NCI-H1436 treated with DMSO at 0.1 percent for 48 hours (cell line): ENCODE measurements at places on chromosomes 2 and 18.

DNA sequence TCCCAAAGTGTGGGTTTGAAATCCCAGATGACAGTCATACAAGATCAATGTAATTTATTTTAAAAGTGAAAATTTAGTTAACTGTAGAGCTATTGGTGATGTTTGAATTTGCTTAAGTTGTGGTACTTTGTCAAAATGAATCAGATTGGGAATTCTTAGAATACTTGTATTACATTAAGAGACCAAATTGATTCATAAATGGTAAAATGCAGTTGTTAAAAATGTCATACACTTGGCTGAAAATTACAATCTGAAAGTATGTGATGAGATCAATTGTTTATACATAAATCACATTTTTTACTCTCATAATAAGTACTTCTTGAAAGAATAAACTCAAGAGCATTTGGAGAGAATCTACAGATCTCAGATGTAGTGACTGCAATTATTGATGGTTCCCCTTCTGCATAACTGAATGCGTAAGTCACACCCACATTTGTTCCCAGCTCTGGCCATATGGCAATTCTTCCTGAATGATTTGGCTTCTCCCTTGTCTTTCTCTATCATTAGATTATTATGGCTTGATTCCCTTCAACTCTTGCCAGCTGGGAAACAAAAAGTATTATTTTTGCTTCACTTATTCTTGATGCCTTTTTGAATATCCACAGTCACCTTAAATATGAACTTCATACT lies 558.5 kb downstream of the CPS1 start:
- no peak for DNase-seq

GRCh38 chr2:240572141-240573031 lies 4.1 kb downstream of the RNPEPL1 start:
- DNase-seq = no peak

DNA sequence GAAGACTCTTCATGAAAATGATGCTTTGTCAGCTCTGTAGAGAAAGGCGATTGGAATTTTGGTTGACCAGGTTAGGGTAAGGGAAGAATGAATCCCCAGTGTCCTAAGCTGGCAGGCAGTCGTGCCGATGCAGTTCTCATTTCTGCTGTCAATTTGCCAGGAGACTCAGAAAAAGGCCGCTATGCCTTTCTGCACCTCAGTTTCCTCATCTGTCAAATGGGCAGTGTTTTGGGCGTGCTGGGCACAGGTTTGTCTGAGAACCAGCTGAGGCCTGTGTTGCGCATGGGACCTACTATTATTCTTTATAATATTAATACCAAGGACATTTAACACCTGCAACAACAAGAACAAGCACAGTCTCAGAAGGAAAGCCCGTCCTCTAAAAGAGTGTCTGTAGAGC lies 50.3 kb downstream of the HPCAL1 start:
- no peak for DNase-seq

- peak; percentile 47 for DNase-seq
Measured at GRCh38 chr2:67397143-67397986, at the start of gene ETAA1. Gene ETAA1 (plus strand): TSS chr2:67397333. CDS start chr2:67397449, 116 bp downstream.

DNA sequence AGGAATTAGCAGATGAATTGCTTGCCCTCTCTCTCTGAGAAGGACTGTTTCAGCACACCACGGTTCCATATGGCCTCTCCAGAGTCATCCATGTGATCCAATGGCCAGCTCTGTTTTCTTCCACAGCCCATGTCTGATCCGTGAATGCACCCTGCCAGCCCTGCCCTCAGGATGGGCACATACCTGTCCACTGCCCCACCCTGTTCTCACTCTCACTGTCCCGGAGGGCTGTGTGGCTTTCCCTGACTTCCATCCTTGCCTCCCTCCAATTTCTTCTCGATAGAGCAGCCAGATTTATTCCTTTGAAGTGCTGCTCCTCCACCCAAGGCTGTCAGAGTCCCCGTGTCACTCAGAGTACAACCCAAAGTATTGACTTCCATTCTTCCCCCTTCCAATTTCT lies 343.1 kb downstream of the TGIF1 start:
- DNase-seq = no peak

DNA sequence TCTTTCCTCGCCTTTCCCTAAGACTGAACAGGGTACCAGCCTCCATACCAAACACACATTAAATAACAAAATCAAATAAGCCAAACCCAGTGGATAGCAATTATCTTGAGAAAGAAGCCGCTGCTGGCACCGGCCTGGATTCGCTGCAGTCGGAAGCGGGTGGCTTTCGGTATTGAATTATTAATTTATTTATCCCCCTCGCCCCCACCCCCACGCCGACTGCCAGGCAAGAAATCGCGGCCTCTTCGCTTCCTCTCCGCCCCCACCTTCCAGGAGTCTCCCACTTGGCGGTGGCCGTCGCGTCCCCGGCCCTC lies 370 bp upstream of the ZNF804A start:
- DNase-seq = no peak

DNA sequence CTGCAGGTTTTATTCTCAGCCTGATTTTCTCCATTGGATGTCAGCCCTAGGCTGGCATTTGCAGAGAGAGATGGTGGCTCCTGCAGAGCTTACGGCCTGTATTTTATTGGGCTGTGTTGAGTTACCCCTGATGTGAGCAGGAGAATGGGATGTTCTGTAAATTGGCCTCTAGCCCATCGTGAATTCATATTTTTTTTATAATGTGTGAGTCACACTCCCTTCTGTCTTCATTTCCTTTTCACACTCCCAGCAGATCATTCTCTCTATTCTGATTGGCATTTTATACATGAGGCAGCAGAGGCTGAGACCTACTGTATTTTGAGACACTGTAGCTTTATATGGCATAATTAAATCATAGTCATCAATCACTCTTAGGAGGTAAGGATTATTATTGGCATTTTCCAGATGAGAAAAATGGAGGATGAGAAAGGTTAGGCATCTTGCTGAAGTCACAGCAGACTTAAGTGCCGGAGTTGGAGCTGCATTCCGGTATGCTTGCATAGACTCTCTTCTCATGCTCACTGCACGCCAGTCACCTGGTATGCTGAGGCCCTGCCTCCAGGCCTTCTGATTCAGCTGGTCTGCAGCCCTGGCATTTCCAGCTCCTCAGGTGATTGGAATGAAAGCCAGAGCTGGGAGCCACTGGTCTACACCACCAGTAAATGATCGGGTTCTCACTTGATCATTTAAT lies 142.4 kb downstream of the NEDD4L start:
- DNase-seq = no peak

- DNase-seq = no peak
Measured at GRCh38 chr2:109256921-109257320, 127.9 kb downstream of the SH3RF3 start.

DNA sequence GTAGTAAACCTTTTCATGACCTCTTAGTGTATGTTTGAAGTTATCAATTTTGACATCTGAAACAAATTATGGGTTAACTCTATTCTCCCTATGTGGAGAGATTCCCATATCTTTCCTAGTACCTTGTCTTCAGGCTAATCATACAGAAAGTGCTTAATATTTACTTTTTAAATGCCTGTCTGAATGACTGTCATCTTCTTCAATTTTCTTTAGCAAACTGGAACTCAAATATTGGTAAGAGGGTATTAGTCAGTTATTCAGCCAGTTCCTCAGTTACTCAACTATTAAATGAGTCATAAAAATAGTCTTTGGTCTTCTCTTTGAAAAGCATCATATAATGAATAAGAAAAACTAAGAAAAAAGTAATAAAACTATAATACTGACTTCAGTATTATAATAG lies 1038.0 kb upstream of the PIK3C3 start:
- no peak for DNase-seq

DNA sequence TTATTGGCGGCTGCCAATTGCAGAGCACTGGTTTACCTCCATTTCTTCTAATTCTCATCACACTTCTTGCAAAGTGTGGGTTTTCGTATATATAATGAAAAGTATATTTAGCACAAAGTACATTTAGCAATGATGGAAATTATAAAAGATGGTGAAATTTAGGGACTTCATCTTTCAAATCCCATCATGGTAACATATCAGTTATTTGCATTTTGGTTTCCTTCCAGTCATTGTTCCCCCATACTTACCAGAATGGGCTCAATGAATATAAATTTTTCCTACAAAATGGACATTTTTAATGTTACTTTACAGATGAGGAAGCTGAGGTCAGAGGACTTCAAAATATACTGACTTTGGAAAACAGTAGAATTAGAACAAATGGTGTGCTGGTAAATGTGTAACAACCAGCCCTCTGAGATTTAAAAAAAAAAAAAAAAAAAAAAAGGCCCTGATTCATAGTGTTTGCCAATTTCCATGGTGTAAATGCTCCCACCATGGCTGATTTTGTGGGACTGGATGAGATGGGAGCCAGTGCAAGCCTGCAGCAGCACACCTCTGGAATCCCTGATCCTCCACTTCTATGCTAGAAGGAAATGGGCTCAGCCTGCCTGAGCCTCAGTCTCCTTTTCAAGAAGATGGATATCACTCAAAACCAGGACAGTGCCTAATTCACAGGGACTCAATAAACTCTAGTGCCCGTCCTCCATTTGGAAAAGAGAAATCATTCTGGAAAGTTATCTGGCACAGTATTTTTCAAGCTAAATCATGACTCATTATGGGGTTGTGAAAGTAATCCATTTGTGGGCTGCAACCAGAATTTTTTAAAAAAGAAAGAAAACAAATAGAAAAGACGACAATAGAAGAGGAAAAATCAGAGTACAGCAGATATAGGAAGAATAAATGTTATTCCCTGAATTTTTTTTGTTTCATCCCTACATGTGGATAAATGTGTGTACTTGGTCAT lies 34.0 kb downstream of the LBH start:
- no peak for DNase-seq

- no peak for DNase-seq
Measured at GRCh38 chr2:152623775-152624174, 93.5 kb downstream of the PRPF40A start.

GRCh38 chr2:80292474-80292873 lies 12.1 kb downstream of the LRRTM1 start:
- no peak for DNase-seq

DNA sequence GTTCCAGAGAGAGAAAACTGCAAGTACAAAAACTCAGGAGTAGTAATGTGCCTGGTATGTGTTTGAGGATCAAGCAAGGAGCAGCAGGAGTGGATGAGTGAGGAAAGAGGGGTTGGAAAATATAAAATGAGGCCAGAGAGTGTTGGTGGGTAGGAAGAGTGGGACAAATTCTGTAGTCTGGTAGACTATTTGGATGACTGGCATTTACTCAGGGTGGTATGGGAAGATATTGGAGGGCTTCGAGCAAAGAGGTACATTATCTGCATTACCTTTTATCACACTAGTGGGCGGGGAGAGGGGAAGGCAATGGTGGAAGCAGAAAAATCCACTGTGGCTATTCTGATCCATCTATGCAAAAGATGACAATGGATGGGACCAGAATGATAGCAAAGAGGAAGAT lies 381.7 kb upstream of the VWC2L start:
- no peak for DNase-seq

- no peak for DNase-seq
Measured at GRCh38 chr2:187462839-187463238, 14.8 kb upstream of the CALCRL start.

DNA sequence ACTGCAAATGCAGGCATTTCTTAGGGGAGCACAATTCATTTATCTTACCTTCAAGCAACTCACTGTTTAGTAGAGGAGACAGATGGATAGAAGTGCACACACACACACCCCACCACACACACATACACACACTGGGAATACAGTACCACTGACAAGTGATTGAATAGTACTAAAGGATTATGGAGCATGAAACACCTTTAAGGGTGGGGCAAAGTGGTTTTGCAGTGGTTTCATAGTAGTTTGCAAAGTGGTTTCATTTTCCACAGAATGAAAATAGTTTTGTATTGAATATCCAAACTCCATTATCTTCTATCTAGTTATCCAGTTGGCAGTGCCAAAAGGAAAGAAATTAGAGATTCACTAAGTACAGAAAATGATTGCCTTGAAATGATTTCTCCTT lies 18.9 kb downstream of the KIF5C start:
- DNase-seq = no peak

GRCh38 chr2:217429981-217430500 lies 570.2 kb upstream of the TNP1 start:
- no peak for DNase-seq

GRCh38 chr18:48627216-48627615 lies 88.4 kb downstream of the CTIF start:
- no peak for DNase-seq

DNA sequence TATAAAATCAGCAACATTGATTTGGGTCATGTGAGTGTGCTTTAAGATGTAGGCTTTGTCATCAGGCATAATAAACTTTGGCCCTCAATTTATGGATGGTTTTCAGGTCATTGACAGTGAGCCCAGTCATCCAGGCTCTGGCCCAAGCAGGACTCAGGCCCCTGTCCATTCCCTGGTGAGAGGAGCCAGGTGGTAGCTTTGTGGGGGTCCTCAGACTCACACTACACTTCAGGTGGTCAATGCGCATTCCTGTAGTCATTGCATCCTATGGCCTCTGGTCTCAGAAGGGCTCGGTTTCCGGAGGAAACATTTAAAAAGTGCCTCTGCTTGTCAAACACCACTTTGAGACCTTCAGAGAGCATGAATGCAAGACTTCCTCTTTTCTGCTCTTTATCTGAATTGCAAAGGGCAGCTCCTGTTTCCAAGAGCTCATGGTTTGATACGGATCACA lies 20.2 kb downstream of the LGALSL start:
- no peak for DNase-seq

GRCh38 chr2:74764429-74765272 lies 69.3 kb upstream of the HK2 start:
- DNase-seq = no peak

- DNase-seq = no peak
Measured at GRCh38 chr2:91477731-91478672, 2786.5 kb downstream of the RPIA start.

GRCh38 chr2:68980956-68981355 lies 6.5 kb downstream of the GKN1 start:
- no peak for DNase-seq

DNA sequence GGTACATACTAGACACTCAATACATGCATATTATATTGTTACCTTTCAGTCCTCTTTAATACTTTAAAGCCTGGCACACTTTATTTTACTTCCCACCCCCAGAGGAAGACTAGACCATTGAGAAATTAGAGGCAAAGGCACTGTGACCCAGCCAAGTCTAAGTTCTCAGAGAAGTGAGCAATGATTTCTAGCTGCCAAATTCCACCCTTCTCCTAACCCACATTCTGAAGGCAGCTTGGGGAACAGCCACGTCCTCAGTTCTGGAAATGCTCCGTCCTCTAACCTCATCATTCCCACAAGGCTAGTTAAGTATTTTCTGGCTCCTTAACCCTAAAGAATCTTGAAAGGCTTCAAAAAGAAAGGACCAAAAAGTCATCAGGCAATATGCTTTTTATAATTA lies 86.6 kb downstream of the COL5A2 start:
- no peak for DNase-seq

DNA sequence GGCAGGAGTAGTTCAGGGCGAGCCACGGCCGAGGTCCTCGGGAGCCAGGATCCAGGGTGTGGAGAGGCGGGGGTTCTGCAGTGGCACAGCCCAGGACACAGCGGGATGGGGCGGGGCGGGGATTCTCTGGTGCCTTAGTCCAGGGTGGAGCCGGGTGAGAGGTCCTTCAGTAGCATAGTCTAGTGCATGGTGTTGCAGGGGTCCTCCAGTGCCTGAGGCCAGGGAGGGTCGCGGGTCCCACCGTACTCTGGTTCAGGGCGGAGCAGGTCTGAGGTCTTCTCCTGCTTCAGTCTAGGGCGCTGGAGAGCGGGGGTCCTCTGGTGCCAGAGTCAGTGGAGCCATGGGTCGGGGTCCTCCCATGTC lies 131.1 kb downstream of the CCDC74A start:
- no peak for DNase-seq
